ENCODE measurements at places on chromosomes 6 and 20.

- no peak for DNase-seq
Measured at GRCh38 chr6:57089265-57089664, 723 bp upstream of the ZNF451 start.

DNA sequence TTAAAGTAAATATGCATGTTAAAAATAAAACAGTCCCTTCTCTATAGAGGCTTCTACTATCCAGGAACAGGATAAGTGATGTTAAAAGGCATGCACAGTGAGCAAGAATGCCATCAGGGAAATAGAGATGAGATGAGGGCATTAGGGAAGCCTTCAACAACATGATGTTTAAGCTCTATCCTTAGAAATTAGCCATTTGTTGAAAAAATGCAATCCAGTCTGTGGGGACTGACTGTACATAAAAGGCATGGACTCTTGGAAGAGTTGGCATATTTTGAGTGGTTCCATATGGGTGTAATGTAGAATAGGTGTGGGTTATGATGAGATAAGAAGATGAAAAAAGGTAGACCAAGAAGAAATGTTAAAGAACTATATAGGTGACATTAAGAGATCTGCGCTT is 5.8 kb downstream of the KIAA0319 start:
- no peak for DNase-seq

DNA sequence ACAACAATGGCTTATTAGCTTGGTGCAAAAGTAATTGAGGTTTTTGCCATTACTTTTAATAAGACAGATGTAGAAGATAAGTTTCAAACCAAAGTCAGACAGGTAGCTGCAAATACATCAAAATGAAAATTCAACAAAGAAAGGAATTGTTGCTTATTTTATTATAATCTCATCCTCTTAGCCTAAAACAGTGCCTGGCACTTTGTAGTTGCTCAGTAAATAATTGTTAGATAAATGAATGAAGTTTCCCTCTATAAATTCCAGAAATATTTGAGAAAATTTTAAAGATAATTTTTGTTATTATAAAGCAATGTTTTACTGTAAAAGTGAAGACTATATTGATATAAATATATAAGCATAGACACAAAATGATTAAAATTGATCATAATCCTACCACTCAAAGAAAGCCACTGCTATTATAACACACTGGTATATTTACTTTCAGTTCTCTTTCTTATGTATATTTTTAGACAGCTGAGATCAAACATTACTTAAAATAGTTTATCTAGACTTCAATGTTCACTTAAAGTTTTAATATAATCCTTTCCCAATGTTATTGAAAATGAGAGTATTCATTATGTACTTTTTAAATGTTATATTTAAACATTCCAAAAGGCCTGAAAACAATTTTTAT is 42.5 kb downstream of the SESN1 start:
- DNase-seq: no peak

DNA sequence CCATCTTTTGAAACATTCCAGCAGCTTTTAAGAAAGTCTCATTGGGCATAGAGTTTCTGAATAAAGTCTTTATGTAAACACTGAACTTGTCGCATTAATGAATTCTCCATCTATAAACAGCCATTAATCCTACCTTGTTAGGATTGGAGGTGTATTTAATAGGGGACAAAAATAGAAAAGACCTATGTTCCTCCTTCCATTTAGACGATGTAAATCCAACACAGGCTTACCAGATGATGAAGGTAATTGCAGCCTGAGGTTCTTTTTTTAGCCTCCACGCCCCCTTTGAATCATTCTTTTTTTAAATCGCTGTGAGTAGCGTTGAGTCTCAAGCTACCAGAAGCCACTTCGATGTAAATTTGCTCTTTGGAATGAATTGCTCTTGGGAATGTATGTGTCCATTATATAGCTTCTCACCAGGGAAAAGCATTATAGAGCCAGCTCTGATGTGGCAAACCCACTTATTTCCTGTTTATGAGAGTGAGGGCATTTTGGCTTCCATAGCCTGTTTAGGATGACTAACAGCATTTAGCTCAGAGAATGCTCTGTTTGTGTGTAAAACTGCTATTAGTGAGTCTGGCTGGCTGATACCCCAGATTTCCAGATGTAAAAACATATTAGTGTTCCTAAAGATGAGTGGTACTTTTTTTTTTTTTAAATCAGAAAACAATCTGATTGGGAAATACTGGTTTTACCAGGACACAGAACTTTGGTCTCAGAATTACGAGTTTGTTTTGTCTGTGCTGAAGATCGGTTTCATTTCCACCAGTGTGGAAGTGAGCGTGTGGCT is 74.9 kb upstream of the CLDN20 start:
- DNase-seq: no peak

GRCh38 chr6:25142506-25142905 is 136.7 kb upstream of the CARMIL1 start:
- no peak for DNase-seq

DNA sequence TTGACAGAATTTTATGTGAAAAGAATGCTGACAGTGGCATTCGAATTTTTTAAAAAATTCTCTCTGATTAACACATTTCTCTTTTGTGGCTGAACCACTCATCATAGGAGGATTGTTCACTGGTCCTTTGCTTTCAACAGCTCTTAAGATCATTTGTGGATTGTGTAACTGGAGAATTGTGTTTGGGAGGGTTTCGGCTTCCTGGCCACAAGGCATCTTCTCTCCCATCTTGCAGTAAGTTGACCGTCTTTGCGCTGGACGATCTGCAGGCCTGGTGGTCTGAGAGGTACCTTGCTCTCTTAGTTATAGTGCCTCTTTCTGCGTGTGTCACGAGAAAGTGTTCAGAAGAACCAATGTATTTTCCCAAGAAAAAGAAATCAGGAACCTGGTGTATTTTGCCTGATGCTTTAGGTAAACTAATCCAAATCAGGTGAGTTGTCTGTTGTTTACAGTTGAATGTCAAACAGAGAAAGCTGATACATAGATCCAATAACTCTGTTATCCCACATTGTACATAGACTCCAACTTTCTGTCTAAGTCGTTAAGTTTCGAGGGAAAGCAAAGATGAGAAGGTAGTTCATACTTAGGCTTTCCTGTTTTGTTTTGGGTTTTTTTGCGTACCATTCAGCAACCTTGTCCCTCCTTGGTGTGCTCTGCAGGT is 14.8 kb upstream of the EXOC2 start:
- no peak for DNase-seq

GRCh38 chr6:2133716-2134310 is 111.6 kb downstream of the GMDS start:
- no peak for DNase-seq

- no peak for DNase-seq
Measured at GRCh38 chr6:41335296-41335695, at the start of gene NCR2. Gene NCR2 (plus strand): TSS chr6:41335608. CDS start chr6:41335877, 269 bp downstream.

GRCh38 chr6:55674672-55675071 is 95.7 kb upstream of the HMGCLL1 start:
- no peak for DNase-seq

DNA sequence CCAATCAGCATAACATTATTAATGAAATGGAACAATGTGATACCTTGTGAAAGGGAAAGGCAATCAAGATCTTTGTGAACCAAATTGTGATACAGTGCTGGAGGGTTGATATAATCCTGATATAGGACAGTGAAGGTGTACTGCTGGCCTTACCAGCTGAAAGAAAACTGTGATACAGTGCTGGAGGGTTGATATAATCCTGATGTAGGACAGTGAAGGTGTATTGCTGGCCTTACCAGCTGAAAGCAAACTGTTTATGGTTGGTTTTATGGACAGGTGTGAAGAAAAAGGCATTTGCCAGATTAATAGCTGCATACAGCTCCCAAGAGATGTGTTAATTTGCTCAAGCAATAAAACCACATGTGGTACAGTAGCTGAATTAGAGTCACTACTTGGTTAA is 73.9 kb downstream of the MRAP2 start:
- no peak for DNase-seq

GRCh38 chr20:39623584-39624234 is 661.6 kb downstream of the DHX35 start:
- no peak for DNase-seq

- no peak for DNase-seq
Measured at GRCh38 chr6:19999319-20000191, 162.4 kb downstream of the ID4 start.

DNA sequence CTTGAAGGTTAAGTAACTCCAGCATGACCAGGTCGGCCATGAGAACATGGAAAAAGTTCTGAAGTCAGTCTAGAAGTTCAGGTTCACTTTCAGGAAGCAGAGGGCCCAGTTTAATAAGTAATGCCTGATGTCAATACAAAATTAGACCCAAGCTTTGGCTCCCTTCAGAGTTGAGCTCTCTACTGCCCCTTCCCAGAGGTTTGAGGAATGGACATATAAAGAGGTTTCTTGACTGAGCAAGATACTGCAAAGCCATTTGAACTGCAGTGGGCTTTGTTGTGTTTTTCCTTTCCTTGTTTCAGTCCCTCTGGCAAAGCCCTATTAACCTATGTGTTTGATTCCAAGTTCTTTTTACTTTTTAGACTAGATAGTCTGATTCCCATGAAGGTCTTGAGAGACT is 97.8 kb upstream of the PREP start:
- DNase-seq: no peak

DNA sequence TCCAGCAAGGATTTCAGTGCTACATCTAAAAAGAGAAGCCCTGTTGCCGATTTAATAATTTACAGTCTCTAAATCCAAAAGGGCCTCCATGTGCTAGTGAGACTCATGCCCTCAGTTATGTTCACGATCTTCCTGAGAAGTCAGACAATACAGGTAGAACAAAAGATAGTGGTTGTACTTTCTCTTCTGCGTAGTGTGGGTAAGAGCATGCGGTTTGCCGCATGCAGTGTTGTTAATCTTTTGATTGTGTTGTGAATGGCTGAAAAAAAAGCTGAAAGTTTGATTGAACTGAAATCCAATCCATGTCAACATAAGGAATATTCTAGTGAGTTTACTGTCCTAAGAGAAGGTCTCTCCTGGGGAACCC is 74.8 kb upstream of the AGPAT4 start:
- no peak for DNase-seq

GRCh38 chr6:118876198-118876597 is 17.8 kb upstream of the ASF1A start:
- DNase-seq: no peak

DNA sequence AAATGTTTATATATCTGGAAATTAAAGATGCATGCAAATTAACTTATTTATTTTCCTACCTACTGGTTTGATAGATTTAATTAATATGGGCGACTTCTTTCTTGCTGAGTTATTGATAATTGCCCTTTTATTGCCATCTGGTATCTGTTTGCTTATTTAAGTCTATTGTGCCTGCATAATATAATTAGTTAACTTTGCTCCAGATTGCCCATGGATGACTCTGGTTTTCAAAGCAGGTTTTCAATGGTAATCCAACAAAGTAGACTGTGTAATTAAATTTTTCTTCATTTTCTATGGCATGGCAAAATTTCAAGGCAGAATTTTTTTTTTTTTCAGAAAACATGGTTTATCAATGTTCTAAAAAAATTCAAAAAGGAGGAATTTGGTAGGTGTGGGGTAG is 1092.0 kb downstream of the GRIK2 start:
- DNase-seq: no peak

GRCh38 chr6:133362813-133363212 is 121.7 kb downstream of the EYA4 start:
- DNase-seq: no peak

GRCh38 chr6:13854716-13855250 is 40.4 kb upstream of the MCUR1 start:
- no peak for DNase-seq

DNA sequence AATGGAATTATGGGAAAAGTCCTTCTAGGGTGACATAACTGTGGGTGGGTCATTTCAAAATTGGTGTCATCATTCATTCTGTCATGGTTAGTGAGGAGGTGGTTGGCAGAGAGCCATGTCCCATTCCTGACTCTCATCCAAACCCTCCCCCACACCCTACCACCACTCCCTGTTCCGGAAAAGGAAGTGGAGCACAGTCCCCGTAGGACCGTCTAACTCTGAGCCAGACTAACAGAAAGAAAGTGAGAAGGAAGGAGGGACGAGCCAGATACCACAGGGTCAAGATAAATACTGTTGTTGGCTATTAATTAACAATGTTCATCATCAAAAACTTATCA is 4.8 kb downstream of the TRIM10 start:
- DNase-seq: no peak

All from activated effector memory CD4-positive, alpha-beta T cell treated with Interleukin-2 at 50 U/mL for 16 hours (primary cell).